ENCODE measurements at places on chromosomes 6 and 20.

- DNase-seq = no peak
Observed at GRCh38 chr6:149441740-149442139, 41.7 kb downstream of the SUMO4 start.

DNA sequence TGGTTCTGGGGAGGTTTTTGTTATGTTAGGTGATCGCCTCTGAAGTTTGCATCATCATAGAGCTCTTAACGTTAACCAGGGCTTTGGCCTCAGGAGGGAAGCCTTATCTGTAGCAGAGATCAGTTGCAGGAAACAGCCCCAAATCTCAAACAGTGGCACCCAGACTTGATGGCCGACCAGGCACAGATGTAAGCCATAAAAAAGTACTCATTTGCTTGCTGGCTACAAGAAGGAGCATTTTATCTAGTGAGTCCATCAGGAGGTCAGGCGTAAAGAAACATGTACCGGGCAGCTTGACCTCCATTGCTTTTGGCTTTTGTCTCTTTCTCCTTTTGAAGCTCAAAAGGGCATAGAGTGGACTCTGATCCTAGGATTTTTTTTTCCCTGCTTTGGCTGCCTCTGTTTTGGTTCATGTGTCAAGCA is 122.3 kb downstream of the CCDC170 start:
- no peak for DNase-seq

- no peak for DNase-seq
Observed at GRCh38 chr6:113873043-113873667, 16.0 kb downstream of the MARCKS start.

GRCh38 chr6:155444120-155444917 is 11.3 kb downstream of the NOX3 start:
- no peak for DNase-seq

- no peak for DNase-seq
Observed at GRCh38 chr6:132388291-132388690, 13.0 kb downstream of the MOXD1 start.

DNA sequence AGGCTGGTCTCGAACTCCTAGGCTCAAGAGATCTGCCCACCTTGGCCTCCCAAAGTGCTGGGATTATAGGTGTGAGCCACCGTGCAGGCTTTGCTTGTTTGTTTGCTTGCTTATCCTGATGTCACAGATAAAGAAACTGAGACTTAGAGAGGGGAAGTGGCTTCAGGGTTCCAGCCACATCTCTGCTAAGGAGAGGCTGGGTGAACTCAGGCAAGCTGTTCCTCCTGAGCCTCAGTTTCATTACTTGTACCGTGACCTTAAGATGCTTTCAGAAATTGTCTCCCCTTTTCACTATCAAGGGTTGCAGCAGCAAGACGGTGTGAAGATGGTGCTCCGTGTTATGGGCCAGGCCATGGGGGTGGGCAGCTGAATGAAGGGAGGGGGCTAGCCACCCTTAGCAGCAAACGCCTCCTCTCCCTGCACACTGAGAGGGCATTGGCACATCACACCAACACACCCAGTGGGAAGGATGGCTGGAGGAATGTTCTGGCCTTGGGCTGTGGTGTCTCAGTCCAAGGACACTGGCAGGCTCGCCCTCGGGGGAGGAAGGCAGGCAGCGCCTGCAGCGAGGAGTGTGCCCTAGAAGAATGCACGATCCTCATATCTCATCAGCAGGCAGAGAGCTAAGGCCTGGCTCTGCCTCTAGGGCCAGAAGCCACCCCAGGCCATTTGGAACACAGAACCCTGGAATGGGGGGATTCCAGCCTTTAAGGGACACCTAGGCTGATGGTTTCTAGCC is 48.2 kb upstream of the TLDC2 start:
- DNase-seq = no peak
